ENCODE measurements at places on chromosomes 7 and 10.

- no peak for DNase-seq
Measured at GRCh38 chr10:54094321-54094720, 706.7 kb downstream of the PCDH15 start.

GRCh38 chr7:48408731-48409130 lies 237.5 kb downstream of the ABCA13 start:
- DNase-seq = no peak

DNA sequence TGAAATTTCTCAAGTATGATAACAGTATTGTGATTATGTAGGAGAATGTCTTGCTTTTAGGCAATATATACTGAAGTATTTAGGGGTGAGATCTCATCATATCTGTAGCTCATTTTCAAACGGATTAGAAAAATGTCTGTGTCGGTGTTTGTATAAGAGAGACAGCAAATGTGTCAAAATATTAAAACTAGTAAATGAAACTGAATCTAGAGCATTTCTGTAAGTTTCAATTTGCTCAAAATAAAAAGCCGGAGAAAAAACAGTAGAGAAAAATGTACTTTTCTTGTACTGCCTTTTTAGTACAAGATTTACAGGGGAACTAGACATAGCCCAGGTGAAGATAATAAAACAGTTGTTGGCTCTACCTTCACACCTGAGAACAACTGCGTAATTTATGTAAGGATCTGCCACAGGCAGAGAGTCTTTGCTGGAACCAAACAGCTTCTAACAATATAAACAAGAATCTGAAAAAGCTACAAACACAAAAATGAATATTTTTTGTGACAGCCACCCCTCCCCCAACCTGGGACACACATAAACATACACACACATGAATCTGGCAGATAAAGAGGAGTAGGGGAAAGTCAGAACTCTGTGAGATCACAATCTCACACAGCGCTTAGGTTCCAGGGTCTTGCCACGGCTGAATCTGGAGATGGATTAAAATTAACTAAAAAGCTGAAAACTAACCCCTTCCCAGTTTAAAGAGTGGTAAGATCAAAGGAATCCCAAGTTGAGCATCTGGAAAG lies 153.3 kb downstream of the AVL9 start:
- DNase-seq = no peak

DNA sequence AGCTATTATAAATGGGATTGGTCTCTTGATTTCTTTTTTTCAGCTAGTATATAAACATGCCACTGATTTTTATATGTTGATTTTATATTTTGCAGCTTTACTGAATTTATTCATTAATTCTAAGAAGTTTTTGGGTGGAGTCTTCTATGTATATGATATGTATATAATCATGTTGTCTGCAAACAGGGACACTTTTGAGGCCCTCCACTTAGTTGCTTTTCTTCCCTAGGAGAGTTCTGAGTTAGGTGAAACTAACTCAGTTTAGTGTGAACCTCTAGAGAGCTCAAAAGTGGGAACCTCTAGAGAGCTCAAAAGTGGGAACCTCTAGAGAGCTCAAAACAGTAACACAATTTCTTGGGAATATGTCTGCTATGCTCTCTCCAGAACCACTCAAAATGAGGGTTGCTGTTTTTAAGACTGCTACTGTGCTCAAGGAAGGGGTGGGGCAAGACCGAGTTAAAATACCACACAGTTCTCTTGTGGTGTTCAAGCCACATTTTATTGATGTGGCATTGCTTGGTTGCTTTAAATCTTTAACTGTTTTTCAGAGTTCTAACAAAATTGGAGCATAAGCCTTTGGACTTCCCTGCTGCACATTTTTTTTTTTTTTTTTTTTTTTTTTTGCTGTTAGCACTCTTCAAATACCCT lies 13.2 kb downstream of the CCDC7 start:
- DNase-seq = peak; percentile 87

- no peak for DNase-seq
Measured at GRCh38 chr7:71345117-71345884, 213.4 kb downstream of the GALNT17 start.

- DNase-seq = no peak
Measured at GRCh38 chr10:132632851-132633684, 95.5 kb downstream of the INPP5A start.

GRCh38 chr10:48699011-48699627 lies 14.4 kb downstream of the WDFY4 start:
- DNase-seq = no peak

DNA sequence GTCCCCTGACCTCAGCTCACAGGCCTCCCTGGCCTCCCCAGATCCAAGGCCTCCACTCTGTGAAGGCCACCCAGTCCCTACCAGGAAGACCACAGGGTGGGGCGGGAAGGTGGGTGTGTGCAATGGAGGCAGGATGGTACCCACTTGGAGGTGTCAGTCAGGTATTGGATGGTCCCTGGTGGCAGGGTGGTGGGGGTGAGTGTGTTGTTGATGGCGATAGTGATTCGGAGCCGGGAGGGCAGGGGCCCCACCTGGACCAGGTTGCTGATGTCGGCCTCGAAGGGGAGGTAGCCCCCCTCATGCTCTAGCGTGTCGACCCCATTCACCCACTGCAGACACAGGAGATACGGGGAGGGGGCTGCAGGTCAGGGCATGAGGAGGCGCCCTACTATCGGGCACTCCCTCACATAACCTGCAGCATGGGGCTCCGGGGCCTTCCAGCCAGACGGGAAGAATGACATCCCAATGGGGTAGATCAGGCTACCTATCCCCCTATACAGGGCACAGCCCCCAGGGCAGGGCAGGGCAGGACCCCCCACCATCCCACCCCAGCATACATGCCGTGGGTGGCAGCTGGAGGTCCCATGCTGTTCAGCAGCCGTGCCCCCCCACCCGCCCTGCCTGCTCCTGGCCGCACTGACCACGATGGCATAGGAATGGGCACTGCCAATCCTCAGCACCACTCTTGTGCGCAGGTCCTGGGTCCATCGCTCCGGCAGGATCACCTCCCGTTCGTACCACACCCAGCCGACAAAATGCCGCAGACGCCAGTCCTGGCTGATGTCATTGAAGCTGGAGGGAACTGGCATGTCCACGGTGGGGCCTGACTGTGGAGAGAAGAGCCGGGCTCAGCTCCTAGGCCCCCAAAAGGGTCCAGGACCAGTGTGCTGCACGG lies 2.2 kb downstream of the GUSB start:
- DNase-seq = peak; percentile 19

- DNase-seq = peak; percentile 2
Measured at GRCh38 chr7:96076350-96076707, 245.6 kb downstream of the SLC25A13 start.

- peak; percentile 23 for DNase-seq
Measured at GRCh38 chr10:123150271-123150985, 2.5 kb downstream of the HMX2 start.

- DNase-seq = no peak
Measured at GRCh38 chr10:114398587-114399331, 5.5 kb downstream of the AFAP1L2 start.

DNA sequence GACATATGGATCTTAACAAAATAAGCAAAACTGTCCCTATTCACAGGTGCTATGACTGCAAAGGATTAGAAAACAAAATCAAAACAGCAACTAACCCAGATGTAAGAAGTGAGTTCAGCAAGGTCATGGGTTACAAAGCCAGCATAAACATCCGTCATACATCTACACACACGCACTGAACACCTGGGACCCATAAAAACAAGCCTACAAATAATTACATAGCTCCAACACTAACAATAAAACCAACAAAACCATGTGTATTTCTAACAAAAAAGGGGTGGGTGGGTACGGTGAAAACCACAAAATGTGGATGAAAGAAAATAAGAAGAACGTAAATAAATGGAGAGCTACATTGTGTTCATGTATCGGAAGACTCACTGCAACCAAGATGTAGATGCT lies 256.8 kb downstream of the ELFN1 start:
- DNase-seq = no peak

- DNase-seq = no peak
Measured at GRCh38 chr7:44740055-44740454, 8.6 kb upstream of the ZMIZ2 start.

- DNase-seq = no peak
Measured at GRCh38 chr7:141551782-141552181, 572 bp downstream of the AGK start.

GRCh38 chr10:132593389-132593788 lies 55.8 kb downstream of the INPP5A start:
- DNase-seq = no peak

GRCh38 chr7:147857152-147858140 lies 733.1 kb upstream of the C7orf33 start:
- no peak for DNase-seq

GRCh38 chr10:98357194-98357822 lies 57.7 kb downstream of the PYROXD2 start:
- no peak for DNase-seq

- DNase-seq = no peak
Measured at GRCh38 chr10:75051308-75051707, 60.1 kb upstream of the SAMD8 start.

- DNase-seq = no peak
Measured at GRCh38 chr10:68007356-68007755, 67.7 kb downstream of the HERC4 start.

DNA sequence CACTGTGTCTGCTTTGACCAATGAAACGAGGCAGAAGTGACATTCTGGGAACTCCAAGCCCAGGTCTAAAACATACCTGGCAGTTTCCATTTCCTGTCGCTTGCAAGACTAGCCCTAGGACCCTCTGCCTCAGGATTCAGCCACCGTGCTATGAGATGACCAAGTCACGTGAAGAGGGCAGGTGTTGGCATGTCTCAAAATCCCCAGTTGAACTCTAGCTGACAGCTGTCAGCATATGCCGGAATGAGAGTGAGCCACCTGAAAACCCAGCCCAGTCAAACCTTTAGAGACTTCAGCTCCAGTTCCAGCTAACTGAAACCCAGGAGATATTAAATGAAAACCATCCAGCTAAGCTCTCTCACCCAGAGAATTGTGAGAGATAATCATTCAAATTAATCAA lies 89.9 kb upstream of the PPP1R3A start:
- DNase-seq = no peak

DNA sequence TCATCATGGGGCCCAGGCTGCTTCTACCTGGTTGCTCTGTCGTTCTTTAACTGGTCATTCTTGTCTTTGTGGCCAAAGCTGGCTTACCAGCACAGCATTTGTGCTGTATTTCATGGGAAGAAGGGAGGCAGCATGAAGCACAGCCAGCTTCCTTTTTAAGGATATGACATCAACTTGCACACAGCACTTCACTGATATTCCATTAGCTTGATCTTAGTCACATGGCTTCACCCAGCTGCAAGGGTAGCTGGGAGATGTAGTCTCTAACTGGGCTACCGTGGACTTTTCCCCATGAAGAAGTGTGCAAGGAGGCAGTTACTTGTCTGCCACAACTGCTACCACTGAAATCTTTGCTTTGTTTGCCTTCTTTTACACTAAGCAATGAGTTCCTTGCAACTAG lies 525.2 kb downstream of the LRMDA start:
- DNase-seq = no peak

DNA sequence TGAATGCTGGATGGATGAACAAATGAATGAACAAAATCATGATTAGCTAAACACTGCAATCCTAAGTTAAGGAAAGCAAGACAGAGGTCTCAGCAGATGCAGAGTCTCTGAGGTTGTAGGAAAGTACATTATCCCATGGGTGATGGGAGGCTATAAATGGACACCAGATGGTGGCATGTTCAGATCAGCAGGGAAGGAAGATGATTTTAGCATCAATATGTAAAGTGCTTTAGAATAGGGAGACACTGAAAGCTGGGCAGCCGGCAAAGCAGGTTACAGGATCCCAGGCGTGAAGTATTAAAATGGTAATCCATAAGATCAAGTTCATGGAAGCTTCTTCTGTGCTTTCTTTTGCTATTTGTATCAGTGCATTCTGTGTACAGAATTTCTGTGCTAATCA lies 7.9 kb upstream of the RAPGEF5 start:
- DNase-seq = no peak

DNA sequence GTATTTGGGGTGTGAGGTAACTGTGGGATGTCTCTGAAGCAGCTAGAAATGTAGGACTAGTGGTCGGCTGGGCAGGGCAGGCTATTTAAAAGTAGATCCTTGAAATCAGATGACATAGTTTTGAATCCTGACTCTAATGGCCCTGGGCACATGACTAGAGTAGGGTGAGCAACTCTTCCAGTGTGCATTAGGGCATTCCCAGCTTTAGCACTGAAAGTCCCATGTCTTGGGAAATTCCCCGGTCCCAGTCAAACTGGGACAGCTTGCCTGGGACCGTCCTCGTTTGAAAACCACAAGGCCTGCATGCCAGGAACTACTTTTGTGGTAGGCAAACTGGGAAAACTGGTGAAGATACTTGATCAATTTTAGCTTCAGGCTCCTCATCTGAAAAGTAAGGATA lies 255.3 kb downstream of the PTEN start:
- DNase-seq = no peak

- no peak for DNase-seq
Measured at GRCh38 chr7:19465861-19466260, 243.0 kb downstream of the POLR1F start.

- no peak for DNase-seq
Measured at GRCh38 chr10:8262317-8262716, 207.8 kb downstream of the GATA3 start.

GRCh38 chr7:134320201-134320600 lies 3.5 kb upstream of the SLC35B4 start:
- no peak for DNase-seq

- DNase-seq = no peak
Measured at GRCh38 chr7:22712999-22713398, 14.0 kb upstream of the IL6 start.

DNA sequence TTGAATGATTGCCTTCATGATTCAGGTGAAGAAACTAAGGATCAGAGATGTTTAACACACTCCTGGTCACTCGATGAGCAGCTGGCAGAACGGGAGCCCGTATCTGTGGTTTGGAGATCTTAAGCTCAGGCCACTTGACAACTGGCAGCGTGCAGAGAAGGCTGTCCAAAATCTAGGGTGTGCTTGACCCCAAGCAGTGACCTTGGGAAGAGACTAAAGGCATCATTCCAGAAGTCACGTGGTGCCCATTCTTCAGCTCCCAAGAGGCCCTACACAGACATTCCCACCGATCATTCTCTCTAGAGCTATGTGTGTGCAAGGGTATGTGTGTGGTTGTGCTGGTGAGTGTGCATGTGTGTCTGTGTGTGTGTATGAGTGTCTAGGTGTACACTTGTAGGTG lies 493.8 kb downstream of the TCERG1L start:
- DNase-seq = no peak

GRCh38 chr7:156082048-156083040 lies 270.1 kb upstream of the SHH start:
- no peak for DNase-seq

All from natural killer cell (primary cell).